RPMI7951 (cell line): ENCODE measurements at places on chromosomes 11 and 22.

GRCh38 chr22:24807284-24807950 is 1.4 kb downstream of the SGSM1 start:
- DNase-seq: peak; percentile 7

- DNase-seq: no peak
Measured at GRCh38 chr11:14520747-14521151, 563 bp upstream of the PSMA1 start.

DNA sequence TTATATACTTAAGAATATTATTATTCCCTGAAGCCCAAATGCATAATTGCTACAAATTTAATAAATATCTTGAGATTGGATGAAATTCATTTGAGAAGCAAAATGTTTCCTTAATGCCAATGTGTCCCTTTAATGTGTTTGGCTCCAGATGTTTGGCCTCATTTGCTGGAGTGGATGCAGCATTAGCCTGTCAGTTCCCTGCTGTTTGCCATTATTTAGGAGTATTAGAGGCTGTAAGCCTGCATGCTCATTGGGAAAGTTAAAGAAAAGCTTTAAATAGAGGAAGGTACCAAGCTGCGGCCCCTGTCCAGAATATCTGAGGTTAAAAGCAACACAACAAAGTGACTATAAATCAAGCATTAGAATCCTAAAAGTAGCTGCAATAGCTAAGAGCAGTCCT is 54.8 kb upstream of the PITPNB start:
- no peak for DNase-seq

- peak; percentile 54 for DNase-seq
Measured at GRCh38 chr22:44329179-44329796, 16.5 kb upstream of the SHISAL1 start.

GRCh38 chr11:12717851-12718291 is 43.6 kb downstream of the TEAD1 start:
- peak; percentile 83 for DNase-seq

DNA sequence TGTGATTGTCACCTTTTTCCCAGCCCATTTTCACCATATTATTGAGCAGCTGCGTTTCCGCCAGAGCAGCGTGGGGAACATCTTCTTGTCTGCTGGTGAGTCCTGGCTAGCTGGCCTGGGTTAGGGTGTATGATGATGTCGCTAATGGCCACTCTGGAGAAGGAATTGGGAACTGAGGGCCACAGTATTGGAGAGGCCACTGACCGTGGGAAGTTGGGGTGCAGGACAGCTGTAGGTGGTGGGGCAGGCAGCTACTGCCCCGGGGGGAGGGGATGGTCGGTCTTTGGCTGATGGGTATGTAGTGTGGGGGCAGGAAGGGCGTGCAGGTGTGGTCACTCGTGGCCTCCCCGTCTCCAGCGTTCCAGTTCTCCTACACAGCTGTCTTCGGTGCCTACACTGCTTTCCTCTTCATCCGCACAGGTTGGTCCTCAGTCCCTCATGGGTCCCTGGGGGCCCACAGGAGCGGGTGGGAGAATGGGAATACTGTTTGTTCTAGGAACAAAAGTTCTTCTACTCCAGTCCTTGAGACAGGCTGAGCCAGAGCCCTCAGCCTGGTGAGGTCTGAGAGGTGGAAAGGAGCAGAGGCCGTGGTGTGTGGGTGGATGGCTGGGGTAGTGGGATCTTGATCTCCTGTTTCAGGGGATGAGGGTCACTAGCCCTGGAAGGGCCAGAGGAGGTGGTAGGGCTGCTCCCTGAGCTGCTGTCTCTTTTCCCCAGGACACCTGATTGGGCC is 2.1 kb downstream of the RCE1 start:
- DNase-seq: no peak

DNA sequence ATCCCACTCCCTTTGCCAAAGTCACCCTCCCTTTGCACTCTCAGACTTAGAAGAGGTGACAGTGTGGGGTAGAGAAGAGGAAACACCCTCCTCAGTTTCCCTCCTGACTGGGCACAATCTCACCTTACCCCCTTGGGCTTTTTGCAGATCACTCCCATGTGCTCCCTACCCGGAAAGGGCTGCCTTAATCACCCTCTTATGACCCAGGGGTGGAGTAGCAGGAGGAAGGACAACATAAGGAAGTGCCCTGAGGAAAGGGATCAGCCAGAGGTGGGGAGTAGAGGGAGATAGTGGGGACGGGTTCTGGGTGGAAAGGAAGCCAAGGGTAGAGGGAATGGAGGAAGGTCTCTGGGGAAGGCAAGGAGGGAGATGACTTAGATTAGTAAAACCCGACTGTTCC is 52.0 kb downstream of the NRXN2 start:
- no peak for DNase-seq

- DNase-seq: peak; percentile 95
Measured at GRCh38 chr22:44360668-44361381, 48.1 kb upstream of the SHISAL1 start.

- no peak for DNase-seq
Measured at GRCh38 chr11:70312401-70313357, 42.2 kb downstream of the PPFIA1 start.

DNA sequence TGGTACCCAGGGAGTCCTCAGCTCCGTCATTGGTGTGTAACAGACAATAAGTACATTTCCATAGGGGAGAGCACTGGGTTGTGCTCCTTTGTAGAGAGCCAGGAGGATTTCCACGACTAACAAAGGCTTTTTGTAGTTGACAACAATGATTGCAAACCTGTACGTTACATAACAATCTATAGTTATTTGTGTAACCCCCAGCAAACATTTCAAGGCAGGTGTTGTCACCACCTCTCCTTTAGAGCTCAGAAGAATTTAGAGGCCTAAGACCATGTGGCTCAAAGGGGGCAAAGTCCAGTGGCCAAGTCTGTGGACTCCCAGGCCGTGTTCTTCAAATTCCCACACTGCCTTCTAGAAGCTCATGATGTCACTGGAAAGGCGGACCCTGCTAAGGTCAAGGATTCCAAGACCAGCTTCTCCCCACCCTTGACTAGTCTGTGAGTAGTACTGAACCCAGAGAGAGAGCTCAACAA is 15.8 kb downstream of the RPL27A start:
- DNase-seq: no peak

DNA sequence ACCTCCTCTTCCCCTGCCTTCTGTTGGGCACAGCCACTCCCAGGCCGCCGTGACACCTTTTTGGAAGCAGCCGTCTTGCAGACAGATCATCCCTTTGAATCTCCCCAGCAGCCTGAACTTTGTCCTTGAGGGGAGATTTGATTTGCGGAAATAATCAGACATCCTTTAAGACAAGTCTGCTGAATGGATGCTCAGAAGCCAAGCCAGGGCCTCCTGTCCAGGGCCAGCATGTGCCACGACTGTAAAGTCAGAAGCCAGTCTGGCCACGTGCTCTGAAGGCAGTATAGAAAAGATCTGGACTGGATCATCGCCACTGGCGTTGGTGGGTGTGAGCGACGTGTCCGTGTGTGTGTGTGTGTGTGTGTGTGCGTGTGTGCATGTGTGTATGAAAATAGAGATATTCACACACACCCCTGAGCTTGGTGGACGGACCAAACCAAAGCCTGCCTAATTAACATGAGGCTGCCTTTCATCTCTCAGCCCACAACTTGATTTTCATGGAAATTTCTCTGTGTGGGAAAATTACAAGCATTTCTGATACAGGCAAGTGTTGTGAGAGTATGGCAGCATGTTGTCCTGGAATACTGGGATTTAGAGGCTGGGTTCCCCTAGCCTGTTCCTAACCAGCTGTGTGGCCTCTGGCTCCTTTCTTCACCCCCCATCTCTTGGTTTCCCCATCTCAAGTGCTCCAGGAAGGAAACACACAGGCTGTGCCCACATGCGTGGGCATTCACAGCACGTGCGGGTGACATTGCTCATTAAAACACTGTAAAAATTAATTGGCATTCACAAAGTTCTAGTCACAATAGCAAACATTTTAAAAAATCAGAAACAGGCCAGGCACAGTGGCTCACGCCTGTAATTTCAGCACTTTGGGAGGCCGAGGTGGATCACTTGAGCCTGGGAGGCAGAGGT is 61.8 kb upstream of the WNT7B start:
- no peak for DNase-seq

- peak; percentile 53 for DNase-seq
Measured at GRCh38 chr11:46521961-46522681, 71.7 kb downstream of the AMBRA1 start.

- DNase-seq: no peak
Measured at GRCh38 chr22:27380855-27381254, 420.7 kb downstream of the MN1 start.

- no peak for DNase-seq
Measured at GRCh38 chr11:67158221-67158620, 39.2 kb downstream of the KDM2A start.

DNA sequence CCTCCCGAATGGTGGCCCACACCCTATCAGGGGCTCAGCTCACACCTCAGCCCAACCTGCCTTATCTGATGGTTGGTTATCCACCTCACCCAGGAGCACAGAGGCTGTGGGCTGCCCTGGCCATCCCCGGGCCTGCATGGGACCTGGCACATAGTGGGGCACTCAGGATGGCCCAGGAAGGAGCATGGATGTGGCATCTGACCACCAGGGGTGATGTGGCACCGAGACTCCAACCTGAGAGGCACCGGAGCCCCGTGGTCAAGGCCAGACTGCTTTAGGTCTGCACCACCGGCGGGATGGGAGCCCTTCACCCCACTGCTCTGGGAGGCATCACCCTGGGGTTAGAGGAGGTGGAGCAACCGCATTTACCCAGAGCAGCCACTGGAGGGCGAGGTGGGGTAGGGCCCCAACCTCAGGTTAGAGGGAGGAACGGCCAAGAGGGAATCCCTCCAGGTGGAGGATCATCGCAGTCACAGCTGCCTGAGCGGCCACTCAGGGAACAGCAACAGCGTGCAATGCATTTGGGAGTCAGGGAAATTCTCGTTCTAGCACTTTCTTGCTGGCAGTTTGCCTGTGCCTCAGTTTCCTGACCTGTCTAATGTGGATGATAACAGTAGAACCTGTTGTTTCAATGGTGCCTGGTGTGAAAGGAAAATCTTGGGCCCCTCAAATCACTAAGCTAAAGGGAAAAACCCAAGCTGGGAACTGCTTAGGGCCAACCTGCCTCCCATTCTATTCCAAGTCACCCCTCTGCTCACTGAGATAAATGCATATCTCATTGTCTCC is 52.9 kb upstream of the CARS1 start:
- DNase-seq: no peak

DNA sequence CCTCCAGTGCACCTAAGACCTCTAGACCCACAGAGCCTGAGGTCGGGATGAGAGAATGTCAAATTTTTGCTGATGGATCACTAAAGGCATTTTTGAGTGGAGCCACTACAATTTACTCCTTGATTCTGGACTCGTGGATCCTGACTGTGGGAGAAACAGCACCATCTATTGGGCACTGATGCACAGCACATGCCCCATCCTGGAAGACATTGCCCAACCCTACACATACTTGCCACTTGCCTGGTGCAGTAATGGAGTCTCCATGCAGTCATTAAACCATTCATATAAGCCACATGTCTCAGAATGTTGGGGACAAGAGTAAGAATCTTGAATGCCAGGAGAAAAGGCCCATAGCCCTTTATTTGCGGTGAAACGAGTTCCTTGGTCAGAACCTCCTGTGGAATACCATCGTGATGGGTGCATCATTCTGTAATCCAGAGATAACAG is 103.9 kb downstream of the GGTLC2 start:
- peak; percentile 26 for DNase-seq

GRCh38 chr22:29663180-29663821 is 56.5 kb upstream of the CABP7 start:
- peak; percentile 56 for DNase-seq

DNA sequence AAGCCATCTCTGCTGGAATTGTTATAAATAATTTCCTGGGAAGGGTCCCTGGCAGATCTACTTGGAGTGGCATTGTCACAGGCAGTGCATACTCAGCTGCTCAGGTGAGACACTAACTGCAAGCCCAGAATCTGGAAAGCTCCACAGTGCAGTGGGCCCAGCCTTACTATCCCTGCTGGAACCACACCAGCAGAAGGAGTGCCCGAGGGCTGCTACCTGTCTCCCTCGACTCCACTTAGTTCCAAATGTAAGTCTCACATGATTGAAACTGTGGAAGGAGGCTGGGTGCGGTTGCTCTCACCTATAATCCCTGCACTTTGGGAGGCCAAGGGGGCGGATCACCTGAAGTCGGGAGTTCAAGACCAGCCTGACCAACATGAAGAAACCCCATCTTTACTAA is 14.3 kb upstream of the SYVN1 start:
- no peak for DNase-seq

DNA sequence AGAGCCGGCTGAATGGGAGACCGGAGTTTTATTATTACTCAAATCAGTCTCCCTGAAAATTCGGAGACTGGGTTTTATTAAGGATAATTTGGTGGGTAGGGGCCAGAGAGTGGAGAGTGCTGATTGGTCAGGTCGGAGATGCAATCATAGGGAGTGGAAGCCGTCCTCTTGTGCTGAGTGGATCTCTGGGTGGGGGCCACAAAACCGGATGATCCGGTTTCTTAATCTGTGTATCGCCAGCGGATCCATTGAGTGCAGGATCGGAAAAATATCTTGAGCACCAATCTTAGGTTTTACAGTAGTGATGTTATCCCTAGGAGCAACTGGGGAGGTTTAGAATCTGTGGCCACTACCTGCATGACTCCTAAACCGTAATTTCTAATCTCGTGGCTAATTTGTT is 886 bp upstream of the NIPSNAP1 start:
- DNase-seq: peak; percentile 26

DNA sequence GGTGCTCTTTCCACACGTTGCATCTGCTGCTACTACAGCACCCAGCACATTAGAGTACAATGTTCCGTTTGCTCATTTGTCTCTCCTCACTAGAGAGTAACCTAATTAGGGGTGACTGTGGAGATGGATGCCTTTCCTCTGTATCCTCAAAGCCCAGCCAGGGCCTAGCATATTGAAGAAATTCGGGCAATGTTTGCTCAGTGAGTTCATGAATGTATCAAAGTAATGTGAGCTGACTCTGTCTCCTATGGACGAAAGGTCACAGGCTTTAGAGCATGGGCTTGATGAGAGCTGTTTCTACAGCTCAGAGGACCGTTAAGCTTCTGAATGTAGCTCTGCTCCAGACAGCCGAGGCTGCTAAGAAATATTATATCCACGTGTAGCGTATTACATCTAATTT is 67.5 kb downstream of the C11orf58 start:
- DNase-seq: no peak

DNA sequence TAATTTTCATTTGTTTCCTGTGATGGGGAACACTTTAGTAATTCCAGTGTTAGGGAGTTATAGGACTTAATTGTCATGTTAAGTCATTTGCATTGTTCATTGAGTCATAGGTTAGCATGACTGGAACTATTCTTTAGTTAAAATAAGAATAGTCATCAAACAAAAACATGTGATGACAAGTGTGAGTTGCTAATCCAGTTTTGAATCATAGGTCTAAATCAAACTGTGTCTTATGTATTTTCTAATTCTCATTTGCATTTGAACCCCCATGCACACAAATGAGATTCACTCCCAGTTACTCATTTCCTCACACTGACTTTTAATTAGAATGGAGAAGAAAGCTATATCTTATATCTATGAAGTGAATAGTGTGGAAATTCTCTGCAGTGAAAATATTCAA is 405.6 kb downstream of the LRRC4C start:
- DNase-seq: no peak
